ENCODE measurements at places on chromosomes 7 and 10.
A peak's percentile ranks its signal among the peaks of the same experiment; 100 is the strongest.

DNA sequence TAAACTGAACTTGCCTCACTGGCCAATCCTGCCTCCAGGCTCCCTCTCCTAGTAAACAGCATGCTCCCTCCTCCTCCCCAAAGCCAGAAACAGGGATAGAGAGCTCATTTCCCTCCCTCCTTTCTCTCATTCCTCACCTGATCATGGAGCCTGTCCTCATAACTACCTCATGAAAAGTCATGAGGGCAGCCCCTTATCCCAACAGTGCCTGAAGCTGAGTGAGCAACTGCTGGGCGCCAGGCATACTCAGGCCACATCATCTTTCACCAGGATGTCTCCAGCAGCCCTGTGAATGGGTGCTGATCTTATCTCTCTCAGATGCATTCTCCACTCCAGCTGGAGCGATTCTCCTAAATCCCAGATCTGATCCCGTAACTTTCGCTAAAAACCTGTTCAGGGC, 307.2 kb downstream of the PRPF18 start:
- peak; percentile 97 for DNase-seq

- peak; percentile 23 for DNase-seq
These were observed 12.6 kb upstream of the WDFY4 start for GRCh38 chr10:48671914-48672595.

DNA sequence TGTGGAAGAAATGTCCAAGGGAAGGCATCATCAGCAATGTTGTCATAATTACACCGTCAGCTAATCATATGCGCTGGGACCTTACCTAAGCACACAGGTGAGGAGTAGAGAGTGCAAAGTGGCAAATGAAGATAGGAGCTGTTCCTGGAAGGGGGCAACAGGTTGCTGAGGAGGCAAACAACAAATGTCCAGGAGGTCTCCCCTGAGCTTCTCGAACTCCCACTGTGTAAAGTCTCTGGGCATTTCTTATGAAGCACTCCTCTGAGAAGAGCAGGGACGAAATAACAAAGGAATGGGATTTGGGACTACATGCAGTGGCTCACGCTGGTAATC, 152.5 kb downstream of the DOCK4 start:
- DNase-seq = no peak

GRCh38 chr7:134289423-134289822, 27.3 kb downstream of the SLC35B4 start:
- no peak for DNase-seq

Data from mesendoderm (in vitro differentiated cells).